Neural crest cell (in vitro differentiated cells): ENCODE measurements at places on chromosomes 5 and 9.

- DNase-seq, result peak; percentile 74
Measured at GRCh38 chr9:130433168-130433946, 11.4 kb upstream of the ASS1 start.

- DNase-seq, result no peak
Measured at GRCh38 chr5:88833371-88834130, 49.4 kb downstream of the MEF2C start.

- no peak for DNase-seq
Measured at GRCh38 chr9:106655966-106656365, 207.0 kb upstream of the ZNF462 start.

DNA sequence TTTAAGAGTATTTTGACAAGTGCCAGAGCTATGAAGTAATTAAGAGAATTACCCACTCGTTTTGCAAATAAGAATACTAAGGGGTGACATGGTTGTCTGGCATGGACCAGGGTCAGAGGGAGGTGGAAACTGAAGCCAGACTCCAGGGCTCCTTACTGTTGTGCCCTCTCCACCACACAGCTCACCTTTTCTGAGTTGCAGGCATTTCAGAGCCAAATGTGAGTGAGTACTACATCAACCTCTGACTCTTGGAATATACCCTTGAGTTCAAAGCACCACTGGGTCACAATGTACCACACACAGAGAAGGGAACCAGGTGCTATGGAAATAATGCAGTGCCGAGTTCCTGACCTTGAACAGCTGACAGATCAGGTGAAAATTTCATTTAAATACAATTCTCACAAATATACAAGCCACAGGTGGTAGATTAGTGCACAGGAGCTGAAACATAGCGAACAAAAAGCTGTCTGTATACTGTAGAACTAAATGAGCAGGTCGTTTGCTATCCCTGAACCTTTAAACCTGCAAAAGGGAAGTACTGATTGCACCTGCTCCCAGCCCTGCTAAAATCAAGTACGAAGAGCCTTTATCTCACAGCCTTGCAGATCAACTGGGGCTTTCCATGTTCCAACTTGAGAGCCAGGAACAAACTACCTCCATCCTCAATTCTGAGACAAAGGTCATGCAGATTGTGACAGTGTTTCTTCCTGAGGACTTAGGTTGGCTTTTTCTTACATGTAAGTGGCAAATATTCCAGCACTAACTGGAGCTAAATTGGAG is 57.0 kb downstream of the GOLM1 start:
- no peak for DNase-seq

- no peak for DNase-seq
Measured at GRCh38 chr9:35516479-35516878, 26.6 kb downstream of the RUSC2 start.

GRCh38 chr9:114588651-114589526 is 1.3 kb downstream of the ATP6V1G1 start:
- no peak for DNase-seq

DNA sequence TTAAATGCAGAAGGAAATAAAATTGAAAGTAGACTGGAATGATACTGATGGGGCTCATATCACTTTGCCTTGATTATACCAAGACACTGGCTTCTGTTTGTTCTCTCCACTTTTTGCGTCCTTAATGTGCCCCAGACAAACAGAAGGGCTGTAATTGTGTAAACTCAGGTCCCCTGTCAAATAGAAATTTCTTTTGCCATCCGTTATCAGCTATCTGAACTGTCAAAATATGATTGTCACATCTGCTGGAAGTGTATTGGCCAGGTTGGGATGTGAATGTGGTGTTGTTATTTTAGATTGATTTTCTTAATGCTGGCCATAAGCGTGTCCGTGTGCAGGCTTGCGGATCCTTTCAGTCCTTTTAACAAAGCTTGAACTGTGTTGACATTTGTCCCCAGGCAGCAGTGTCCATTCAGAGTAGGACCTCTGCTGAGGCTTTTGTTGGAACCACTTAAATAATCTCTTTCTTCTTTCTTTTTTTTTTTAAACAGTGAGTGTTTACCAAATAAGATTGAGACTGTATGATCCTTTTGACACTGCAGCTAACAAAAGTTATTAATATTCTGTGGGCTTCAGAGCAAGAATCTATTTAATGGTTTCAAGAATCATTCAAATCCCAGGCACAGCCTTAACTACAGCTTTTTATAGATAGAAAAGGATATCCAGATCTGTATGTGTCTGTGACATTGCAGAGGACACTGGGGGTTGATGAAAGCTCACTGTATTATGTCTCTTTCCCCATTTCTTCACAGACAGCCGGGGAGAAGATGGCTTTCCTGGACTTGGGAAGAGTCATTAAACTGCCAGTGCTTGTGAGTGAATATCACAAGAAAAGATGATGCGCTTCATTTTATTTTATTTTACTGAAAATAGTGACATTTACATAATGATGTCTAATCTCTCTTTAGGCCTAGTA is 171.7 kb downstream of the ZNF608 start:
- peak; percentile 36 for DNase-seq

DNA sequence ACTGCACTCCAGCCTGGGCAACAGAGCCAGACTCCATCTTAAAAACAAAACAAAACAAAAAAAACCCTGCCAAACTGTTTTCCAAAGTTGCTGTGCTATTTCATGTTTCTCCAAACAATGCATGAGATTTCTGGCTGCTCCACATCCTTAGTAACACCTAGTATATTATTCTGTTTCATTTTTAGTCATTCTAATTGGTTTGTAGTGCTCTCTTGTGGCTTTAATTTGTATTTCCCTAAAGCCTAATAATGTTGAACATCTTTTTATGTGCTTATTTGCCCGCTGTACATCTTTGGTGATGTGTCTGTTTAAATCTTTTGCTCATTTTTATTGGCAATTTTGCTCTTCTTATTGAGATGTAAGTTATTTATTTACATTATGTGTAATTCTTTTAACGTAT is 18.4 kb upstream of the TTC1 start:
- DNase-seq, result no peak

GRCh38 chr5:57348376-57349140 is 134.1 kb downstream of the ACTBL2 start:
- no peak for DNase-seq

GRCh38 chr5:122420537-122421236 is 108.7 kb downstream of the SNCAIP start:
- DNase-seq, result no peak

DNA sequence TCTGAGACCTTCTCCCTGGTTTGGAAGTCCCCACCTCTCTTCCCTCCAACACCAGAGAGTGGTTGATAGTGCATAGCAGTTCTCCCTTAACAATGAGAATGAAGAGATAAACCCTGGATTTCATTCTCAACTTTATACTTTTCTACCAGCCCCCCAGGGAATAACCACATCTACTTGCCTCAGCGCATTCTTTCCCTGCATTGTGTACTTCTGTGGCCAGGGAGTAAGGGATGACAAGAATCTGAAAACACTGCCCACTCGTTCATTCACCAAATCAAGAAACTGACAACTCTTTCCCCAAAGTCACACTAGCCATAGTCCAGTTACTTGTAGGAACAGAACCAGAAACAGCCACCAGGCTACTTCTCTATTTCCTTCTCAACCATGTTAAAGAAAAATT is 46.0 kb upstream of the SPIN1 start:
- no peak for DNase-seq

- no peak for DNase-seq
Measured at GRCh38 chr5:39341896-39342295, 22.4 kb downstream of the C9 start.

GRCh38 chr5:139017624-139018023 is 142.5 kb upstream of the LRRTM2 start:
- DNase-seq, result no peak

GRCh38 chr5:109529987-109530386 is 120.2 kb upstream of the PJA2 start:
- no peak for DNase-seq

- DNase-seq, result no peak
Measured at GRCh38 chr5:38925154-38925925, 79.5 kb downstream of the OSMR start.

- DNase-seq, result no peak
Measured at GRCh38 chr5:7808998-7809397, 41.9 kb downstream of the CFAP90 start.

- no peak for DNase-seq
Measured at GRCh38 chr5:124790895-124791732, 44.7 kb upstream of the ZNF608 start.

DNA sequence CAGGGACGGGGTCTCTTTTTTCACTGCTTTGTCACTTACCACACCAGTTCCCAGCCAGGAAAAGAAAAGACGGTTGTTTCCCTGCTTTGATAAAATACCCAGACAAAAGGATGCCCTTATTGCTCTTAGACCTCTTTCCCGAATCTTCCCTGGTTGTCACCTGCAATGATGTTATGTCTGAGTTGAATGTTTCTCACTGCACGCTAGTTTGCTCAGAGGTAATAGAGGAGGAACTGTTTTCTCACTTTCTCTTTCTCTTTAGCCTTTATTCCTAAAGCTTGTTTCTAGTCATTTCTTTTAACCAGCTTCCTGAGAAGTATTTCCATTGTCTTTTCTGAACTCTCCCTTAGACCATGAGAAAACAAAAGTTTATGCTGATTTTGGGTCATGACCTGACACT is 32.9 kb downstream of the ACER2 start:
- no peak for DNase-seq

DNA sequence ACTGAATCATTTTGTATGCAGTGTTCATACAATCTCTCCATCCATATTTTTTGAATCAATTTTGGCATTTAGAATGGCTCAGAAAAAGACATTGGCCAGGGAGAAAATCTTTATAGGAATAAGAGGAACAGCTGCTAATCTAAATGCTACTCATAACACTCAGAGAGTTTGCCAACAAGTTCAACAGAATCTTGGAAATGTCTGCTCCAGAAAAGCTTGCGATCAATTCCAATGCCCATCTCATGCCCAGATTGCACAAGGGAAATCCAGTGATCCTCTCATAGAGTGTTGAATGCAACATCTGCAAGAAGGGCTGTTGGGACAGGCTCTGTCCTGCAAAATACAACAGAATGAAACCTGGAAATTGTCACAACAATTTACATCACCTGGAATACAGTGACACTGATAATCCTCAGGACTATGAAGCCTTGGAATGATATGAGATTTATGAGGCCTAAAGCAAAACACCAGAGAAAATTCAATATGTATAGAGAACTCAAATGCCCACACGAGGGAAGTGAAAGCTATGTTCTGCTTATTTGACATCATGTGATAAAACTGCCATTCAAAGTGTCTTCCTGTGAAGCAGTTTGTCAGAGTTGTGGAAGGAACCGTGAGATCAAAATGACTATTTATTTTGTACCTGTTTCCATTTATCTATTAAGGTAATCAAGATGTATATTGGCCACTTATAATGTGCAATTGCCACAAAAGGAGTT is 190.1 kb downstream of the PARP8 start:
- no peak for DNase-seq

GRCh38 chr5:36529142-36529541 is 77.3 kb upstream of the SLC1A3 start:
- no peak for DNase-seq

GRCh38 chr9:21153336-21154017 is 11.8 kb upstream of the IFNW1 start:
- DNase-seq, result no peak

GRCh38 chr5:23991406-23991805 is 484.0 kb downstream of the PRDM9 start:
- DNase-seq, result no peak

- no peak for DNase-seq
Measured at GRCh38 chr9:82308836-82309235, 320.3 kb downstream of the SPATA31D1 start.

GRCh38 chr5:103487218-103487617 is 75.4 kb downstream of the NUDT12 start:
- DNase-seq, result no peak

- DNase-seq, result no peak
Measured at GRCh38 chr5:173014671-173015070, 31.1 kb downstream of the ATP6V0E1 start.

DNA sequence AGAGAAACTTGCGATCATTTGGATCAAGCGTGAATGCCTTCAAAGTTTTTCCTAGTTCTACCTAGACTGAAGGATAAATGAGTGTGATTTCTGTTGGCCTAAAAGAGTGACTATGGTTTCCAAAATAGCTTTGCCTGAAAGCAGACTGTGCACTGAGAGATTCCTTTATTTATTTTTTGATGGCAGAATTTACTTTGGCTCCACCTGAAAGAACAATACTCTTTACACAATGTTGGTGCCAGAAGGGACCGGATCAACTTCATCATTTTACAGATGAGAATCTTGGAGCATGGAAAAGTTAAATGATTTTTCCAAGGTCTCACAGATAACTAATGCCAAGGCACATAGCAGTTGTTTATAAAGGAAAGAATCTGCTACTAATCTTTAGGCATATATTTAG is 199.6 kb downstream of the KCTD16 start:
- DNase-seq, result no peak

GRCh38 chr5:127834554-127834953 is 131.4 kb downstream of the CCDC192 start:
- DNase-seq, result no peak

- DNase-seq, result no peak
Measured at GRCh38 chr5:140408750-140409241, 7.2 kb downstream of the ANKHD1 start.

GRCh38 chr9:131418143-131419025 is 24.5 kb downstream of the PRRC2B start:
- DNase-seq, result no peak

GRCh38 chr5:15510831-15511230 is 10.9 kb downstream of the FBXL7 start:
- no peak for DNase-seq

DNA sequence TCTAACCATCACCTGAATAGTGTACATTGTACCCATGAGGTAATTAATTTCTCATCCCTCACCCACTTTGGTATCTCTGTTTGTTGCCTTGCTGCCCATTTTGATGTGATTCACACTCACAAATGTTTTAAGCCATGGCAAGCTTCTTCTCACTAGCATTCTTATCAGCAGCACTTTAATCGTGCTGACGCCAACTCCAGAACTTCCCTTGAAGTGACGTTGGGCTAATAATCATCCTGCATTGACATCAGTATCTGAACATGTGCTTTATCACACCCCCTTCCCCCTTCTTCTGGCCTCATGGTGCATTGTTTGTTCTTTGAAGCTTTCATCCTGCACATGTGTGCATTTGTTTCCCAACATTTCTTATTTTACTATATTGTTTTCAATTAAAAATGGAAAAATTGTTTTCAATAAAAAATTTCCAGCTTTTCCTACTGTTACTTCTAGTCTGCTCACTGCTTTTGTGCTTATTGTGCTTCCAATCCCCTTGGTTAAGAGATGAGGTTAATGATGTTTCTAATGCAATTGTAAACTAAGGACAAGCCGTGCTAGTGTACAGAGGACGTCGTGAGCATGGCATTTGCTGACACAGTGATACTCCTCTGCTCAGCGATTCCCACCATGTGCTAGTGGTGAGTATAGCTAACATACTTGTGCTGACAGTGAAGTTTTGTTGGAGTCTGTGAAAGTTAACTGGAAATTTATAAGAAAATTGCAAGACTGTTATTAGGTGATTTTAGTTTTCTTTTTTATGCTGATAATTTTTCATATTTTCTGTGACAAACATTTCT is 238.5 kb downstream of the KDM4C start:
- DNase-seq, result no peak

- no peak for DNase-seq
Measured at GRCh38 chr9:104775976-104776375, 12.0 kb downstream of the NIPSNAP3B start.

- DNase-seq, result no peak
Measured at GRCh38 chr5:132321109-132321721, 27.0 kb downstream of the SLC22A4 start.

GRCh38 chr5:171762021-171762608 is 23.5 kb upstream of the SMIM23 start:
- no peak for DNase-seq

GRCh38 chr5:99955006-99955405 is 580.2 kb upstream of the FAM174A start:
- no peak for DNase-seq

GRCh38 chr9:106834888-106835287 is 28.1 kb upstream of the ZNF462 start:
- no peak for DNase-seq
